ENCODE measurements at places on chromosomes 12 and 14.

- ATAC-seq = peak; percentile 83
- H3K4me3 ChIP-seq = peak within 1 kb of the TSS; percentile 88
- H3K36me3 ChIP-seq = no peaks in the 10 kb centered on the region
- H3K27ac ChIP-seq = peak within 1 kb of the TSS; percentile 55
- H3K27me3 ChIP-seq = peaks cover 56% of the 10 kb centered on the region
Measured at GRCh38 chr12:117968826-117969659, at the start of gene KSR2. TSS of gene KSR2 (minus strand) at chr12:117968990. CDS start at chr12:117968255, 735 bp downstream.

DNA sequence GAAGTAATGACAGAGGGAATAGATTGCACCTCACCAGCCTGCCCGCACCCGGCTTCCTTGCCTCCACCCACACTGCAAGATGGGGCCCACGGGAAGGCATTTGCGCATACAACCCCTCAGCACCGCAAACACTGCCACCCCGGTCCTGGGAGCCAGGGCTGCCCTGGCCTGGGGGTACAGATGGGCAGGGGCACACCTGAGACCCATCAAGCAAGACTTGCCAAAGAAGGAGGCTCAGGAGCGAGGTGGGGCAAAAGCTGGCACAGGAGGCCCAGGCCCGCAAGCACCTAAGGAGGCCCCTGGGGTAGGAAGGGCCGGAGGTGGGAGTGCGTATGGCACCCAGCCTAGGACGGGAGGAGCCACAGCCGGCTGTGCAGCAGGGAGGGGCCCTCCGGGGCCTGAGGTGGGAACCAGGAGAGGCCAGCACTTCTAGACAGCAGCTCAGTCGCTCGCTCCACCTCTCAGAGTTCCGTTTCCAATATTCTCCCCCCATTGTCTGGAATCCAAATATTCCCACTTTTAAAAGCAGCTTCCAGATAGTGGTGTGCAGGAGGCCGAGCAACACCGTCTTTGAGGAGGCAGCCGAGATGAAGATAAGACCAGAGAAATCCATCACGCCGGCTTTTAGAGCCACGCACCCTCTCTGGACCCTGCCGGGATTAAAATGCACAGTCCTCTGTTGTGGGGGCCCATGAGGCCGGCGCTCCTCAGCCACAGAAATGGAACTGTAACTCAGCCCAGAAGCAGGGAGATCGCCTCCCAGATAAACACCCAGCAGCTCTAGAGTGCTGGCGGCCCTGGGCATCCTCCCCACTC, 12.2 kb upstream of the C14orf180 start:
- no peaks in the 10 kb centered on the region for H3K4me1 ChIP-seq
- H3K4me3 ChIP-seq = no peak overlapping the region
- H3K27me3 ChIP-seq = peaks cover 3% of the 10 kb centered on the region
- no peaks in the 10 kb centered on the region for H3K36me3 ChIP-seq
- no peak for ATAC-seq
- no peak overlapping the region for H3K27ac ChIP-seq

- H3K4me1 ChIP-seq = peaks cover 39% of the 10 kb centered on the region
- H3K4me3 ChIP-seq = peak overlapping the region; percentile 66
- no peak for ATAC-seq
- H3K27me3 ChIP-seq = no peaks in the 10 kb centered on the region
- peaks cover 35% of the 10 kb centered on the region for H3K36me3 ChIP-seq
Measured at GRCh38 chr12:120799243-120800045, 73.8 kb downstream of the ACADS start.

- peaks cover 15% of the 10 kb centered on the region for H3K4me1 ChIP-seq
- H3K27ac ChIP-seq = no peak overlapping the region
- ATAC-seq = no peak
- peaks cover 74% of the 10 kb centered on the region for H3K36me3 ChIP-seq
- H3K27me3 ChIP-seq = no peaks in the 10 kb centered on the region
Measured at GRCh38 chr12:110347767-110348166, 55.7 kb downstream of the ANAPC7 start.

DNA sequence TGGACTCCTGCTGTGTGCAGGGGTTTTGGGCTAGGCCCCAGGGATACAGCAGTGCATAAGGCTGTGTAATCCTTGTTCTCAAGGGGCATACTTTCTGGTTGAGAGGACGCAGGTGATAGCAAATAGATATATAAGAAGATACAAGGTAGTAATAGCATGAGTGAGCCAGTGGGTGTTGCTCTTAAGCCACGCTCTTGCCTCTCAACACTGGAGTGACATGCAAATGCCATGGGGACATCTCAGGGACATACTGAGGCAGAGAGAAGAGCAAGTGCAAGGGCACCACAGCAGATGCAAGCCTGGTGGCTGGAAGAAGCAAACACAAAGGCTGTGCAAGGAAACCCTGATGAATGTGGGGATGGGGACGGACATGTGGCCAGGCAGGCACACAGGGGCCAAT, 223.3 kb downstream of the CHST11 start:
- peak; percentile 54 for ATAC-seq
- no peaks in the 10 kb centered on the region for H3K36me3 ChIP-seq
- H3K27ac ChIP-seq = peak overlapping the region; percentile 48
- peaks cover 43% of the 10 kb centered on the region for H3K4me1 ChIP-seq

- H3K27me3 ChIP-seq = peaks cover 3% of the 10 kb centered on the region
- H3K27ac ChIP-seq = no peak overlapping the region
- H3K36me3 ChIP-seq = no peaks in the 10 kb centered on the region
- H3K4me3 ChIP-seq = no peak overlapping the region
Measured at GRCh38 chr14:38367922-38368321, 112.0 kb upstream of the CLEC14A start.

DNA sequence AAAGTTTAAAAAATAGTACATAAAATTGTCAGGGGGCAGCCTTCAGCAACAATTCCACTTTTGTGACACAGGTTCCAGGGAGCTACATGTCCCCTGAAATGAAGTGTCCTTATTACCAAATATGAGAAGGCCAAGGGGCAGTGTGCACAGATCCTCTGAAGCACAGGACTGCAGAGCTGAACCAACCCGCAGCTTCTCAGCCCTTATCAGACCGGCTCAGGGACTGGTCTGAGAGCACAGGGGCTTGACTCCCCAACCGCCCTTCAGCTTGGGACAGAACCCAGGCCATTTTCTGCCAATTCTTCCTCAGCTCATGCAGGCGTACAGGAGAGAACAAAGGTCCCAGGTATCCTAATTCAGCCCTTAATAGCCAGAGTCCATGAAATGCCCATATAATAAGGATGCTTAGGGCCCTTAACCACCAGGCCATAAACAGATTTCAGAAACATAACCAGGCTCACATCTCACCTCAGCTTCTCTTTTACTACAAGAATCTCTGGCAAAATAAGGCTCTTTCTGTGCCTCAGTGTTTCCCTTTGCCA, 221.3 kb downstream of the ANO2 start:
- H3K4me1 ChIP-seq = no peaks in the 10 kb centered on the region
- no peak overlapping the region for H3K4me3 ChIP-seq
- H3K36me3 ChIP-seq = no peaks in the 10 kb centered on the region
- ATAC-seq = no peak
- peaks cover 26% of the 10 kb centered on the region for H3K27me3 ChIP-seq
- no peak overlapping the region for H3K27ac ChIP-seq

GRCh38 chr14:93744176-93744575, 44.1 kb downstream of the PRIMA1 start:
- no peaks in the 10 kb centered on the region for H3K36me3 ChIP-seq
- H3K4me1 ChIP-seq = no peaks in the 10 kb centered on the region
- no peak overlapping the region for H3K4me3 ChIP-seq
- peaks cover 8% of the 10 kb centered on the region for H3K27me3 ChIP-seq

DNA sequence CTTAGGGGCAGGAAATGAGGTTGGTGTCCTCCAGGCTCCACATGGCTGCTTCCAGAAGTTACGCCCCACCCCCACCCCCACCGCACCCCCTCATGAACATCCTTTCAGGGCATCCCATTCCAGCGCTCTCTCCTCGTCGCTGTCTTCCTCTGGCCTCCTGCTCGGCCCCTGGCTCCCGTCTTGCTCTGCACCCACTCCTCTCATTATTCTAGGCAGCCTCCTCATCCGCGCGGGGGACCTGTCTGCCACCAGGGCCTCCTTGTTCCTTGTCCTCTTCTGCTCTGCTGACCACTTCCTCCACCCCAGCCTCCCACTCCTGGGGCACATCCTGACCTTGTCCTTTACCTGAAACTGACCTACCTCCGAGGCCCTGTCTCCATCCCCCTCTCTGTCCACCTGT, 29.8 kb upstream of the PLEKHG6 start:
- no peak overlapping the region for H3K4me3 ChIP-seq
- no peak overlapping the region for H3K27ac ChIP-seq
- H3K36me3 ChIP-seq = no peaks in the 10 kb centered on the region
- ATAC-seq = no peak
- H3K4me1 ChIP-seq = peaks cover 4% of the 10 kb centered on the region

DNA sequence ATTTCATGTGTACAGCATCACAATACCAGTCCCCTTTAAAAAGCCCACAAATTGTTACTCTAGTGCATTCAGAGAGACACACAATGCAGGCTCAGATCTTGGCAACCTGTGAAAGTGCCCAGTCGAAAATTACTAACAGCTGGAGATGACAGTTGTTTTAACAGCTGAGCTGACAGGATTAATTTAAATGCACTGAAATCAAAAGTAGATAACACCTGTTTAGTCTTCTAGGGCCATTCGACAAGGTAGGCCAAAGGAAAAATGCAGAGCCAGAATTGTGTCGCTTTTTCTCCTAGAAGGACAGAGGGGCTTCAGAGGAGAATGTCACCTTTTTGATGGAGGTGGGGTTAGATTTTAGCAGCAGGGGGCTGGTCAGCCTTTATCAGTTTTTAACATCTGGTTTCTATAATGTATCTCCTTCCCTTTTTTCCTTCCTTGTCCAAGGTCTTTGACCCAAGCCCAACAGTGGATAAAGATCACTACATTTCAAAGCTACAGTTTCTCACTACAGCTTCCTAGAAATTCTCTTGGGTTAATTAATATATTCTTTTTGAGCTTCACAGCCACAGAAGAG, 139.1 kb downstream of the SOX5 start:
- no peak overlapping the region for H3K27ac ChIP-seq
- no peaks in the 10 kb centered on the region for H3K36me3 ChIP-seq
- no peaks in the 10 kb centered on the region for H3K27me3 ChIP-seq
- H3K4me3 ChIP-seq = no peak overlapping the region
- ATAC-seq = no peak
- H3K4me1 ChIP-seq = no peaks in the 10 kb centered on the region

DNA sequence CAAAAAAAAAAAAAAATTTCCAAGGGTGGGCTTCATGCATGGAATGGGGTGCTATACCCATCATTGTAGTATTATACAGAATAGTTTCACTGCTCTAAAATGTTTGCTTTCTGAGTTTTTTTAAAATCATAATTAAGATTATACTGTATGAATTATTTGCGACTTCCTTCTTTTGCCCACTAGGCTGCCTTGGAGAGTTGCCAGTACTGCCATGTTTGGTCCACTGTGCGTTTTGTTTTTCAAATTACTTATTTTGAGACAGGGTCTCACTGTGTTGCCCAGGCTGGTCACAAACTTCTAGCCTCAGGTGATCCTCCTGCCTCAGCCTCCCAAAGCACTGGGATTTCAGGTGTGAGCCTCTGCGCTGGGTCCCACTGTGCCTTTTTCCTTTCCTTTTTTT, 19.9 kb downstream of the PLBD2 start:
- no peak overlapping the region for H3K4me3 ChIP-seq
- no peaks in the 10 kb centered on the region for H3K4me1 ChIP-seq
- peaks cover 31% of the 10 kb centered on the region for H3K36me3 ChIP-seq
- ATAC-seq = no peak

DNA sequence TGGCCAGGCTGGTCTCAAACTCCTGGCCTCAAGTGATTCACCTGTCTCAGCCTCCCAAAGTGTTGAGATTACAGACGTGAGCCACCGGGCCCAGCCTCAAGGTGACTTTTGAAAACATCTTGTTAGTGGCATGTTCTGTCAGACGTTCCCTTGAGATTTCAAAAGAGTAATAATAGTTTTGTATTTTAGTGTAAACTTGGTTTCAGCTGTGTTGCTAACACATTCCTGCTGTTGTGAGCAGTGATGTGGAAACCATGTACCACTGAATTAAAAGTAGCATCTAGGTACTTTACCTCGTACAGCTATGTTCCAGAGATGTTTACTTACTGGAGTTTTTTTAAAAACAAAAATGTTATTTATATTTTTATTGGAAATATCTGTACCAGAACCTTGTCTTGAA, 111.3 kb downstream of the AEBP2 start:
- H3K27ac ChIP-seq = no peak overlapping the region
- no peak for ATAC-seq
- no peaks in the 10 kb centered on the region for H3K27me3 ChIP-seq
- H3K4me3 ChIP-seq = no peak overlapping the region
- no peaks in the 10 kb centered on the region for H3K36me3 ChIP-seq
- H3K4me1 ChIP-seq = peaks cover 6% of the 10 kb centered on the region

GRCh38 chr12:123445388-123446332, 9.2 kb upstream of the RILPL2 start:
- H3K4me3 ChIP-seq = peak overlapping the region; percentile 63
- no peaks in the 10 kb centered on the region for H3K27me3 ChIP-seq
- no peak for ATAC-seq
- H3K4me1 ChIP-seq = peaks cover 18% of the 10 kb centered on the region
- H3K36me3 ChIP-seq = no peaks in the 10 kb centered on the region
- H3K27ac ChIP-seq = peak overlapping the region; percentile 83

GRCh38 chr12:14514154-14514842, 53.4 kb downstream of the PLBD1 start:
- no peak overlapping the region for H3K27ac ChIP-seq
- ATAC-seq = no peak
- no peaks in the 10 kb centered on the region for H3K4me1 ChIP-seq
- no peak overlapping the region for H3K4me3 ChIP-seq
- H3K27me3 ChIP-seq = no peaks in the 10 kb centered on the region
- no peaks in the 10 kb centered on the region for H3K36me3 ChIP-seq

DNA sequence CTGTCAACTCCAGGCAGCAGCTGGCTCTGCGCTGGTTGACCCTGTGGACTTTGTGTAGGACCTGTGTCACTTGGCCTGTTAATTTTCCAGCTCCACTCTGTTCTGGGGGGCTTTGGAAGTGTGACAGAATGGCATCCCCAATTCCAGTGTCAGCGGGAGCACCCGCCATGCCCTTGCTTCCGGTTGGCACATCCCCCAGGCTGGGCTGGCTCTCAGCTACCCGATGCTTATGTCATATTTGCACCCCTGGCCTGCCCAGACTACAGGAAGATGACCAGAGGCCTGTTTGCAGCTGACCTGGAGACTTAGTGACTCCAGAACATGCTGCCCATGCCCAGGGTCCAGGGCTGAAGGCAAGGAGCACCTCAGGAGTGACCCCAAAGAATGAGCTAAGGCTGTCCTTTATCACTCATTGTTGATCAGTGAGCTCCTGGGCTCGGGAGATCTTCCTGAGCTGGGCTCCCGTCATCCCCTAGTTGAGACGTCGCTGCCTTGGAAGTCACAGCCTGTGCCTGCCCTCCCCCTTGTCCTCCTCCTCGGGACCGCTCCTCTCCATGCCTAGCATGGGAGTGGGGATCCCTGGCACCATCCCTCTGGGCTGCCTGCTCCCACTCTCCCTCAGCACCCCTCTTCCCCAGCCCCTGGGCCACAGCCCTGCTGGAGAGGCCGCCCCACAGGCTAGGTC, 163.4 kb upstream of the RTL1 start:
- H3K4me3 ChIP-seq = no peak overlapping the region
- H3K4me1 ChIP-seq = no peaks in the 10 kb centered on the region
- no peak for ATAC-seq
- no peak overlapping the region for H3K27ac ChIP-seq
- H3K36me3 ChIP-seq = no peaks in the 10 kb centered on the region
